WTC11 (cell line): ENCODE measurements at places on chromosomes 6 and 20. TPM values are rescaled to one million over a fixed set of nuclear protein-coding genes. Genes with fewer than 3 reads are reported as not detected.

DNAH8 gene
- 0.02 TPM in 1 of 3 replicates, not detected in the others for total RNA-seq

ABHD16B gene
- 0.11 TPM in 1 of 3 replicates, not detected in the others for total RNA-seq

HS3ST5 gene
- 8.1 to 8.7 TPM (median 8.6 TPM) in 3 replicates for total RNA-seq

GJA10 gene
- total RNA-seq, result not detected in 3 replicates

PDYN gene
- total RNA-seq, result 0.14 to 0.28 TPM (median 0.21 TPM) in 3 replicates

SAPCD1 gene
- total RNA-seq, result 13.3 to 16.9 TPM (median 13.7 TPM) in 3 replicates

TXNDC5 gene
- 141 to 149 TPM (median 147 TPM) in 3 replicates for total RNA-seq

COX4I2 gene
- 0.44 TPM in 1 of 3 replicates, not detected in the others for total RNA-seq

LGSN gene
- 0.11 to 0.35 TPM (median 0.18 TPM) in 3 replicates for total RNA-seq

OR2J3 gene
- 0.30 TPM in 1 of 3 replicates, not detected in the others for total RNA-seq

TCP11 gene
- total RNA-seq, result not detected in 3 replicates

C6orf141 gene
- total RNA-seq, result 6.5 to 14.4 TPM (median 8.2 TPM) in 3 replicates

SLC16A10 gene
- 14.9 to 18.4 TPM (median 16.0 TPM) in 3 replicates for total RNA-seq

C4A gene
- total RNA-seq, result 3.8 to 5.2 TPM (median 4.2 TPM) in 3 replicates

RNF182 gene
- total RNA-seq, result 4.4 to 7.1 TPM (median 6.7 TPM) in 3 replicates

- H3K4me1 ChIP-seq, result peaks cover 18% of the 10 kb centered on the region
- H3K36me3 ChIP-seq, result peaks cover 13% of the 10 kb centered on the region
Observed at GRCh38 chr6:108720827-108721226, 127.4 kb upstream of the ARMC2 start.

GRCh38 chr6:101582792-101583191 is 189.3 kb downstream of the GRIK2 start:
- H3K4me3 ChIP-seq, result no peak overlapping the region
- H3K27ac ChIP-seq, result no peak overlapping the region
- H3K27me3 ChIP-seq, result no peaks in the 10 kb centered on the region
- no peaks in the 10 kb centered on the region for H3K36me3 ChIP-seq
- H3K4me1 ChIP-seq, result peaks cover 12% of the 10 kb centered on the region
- no peak for DNase-seq

DNA sequence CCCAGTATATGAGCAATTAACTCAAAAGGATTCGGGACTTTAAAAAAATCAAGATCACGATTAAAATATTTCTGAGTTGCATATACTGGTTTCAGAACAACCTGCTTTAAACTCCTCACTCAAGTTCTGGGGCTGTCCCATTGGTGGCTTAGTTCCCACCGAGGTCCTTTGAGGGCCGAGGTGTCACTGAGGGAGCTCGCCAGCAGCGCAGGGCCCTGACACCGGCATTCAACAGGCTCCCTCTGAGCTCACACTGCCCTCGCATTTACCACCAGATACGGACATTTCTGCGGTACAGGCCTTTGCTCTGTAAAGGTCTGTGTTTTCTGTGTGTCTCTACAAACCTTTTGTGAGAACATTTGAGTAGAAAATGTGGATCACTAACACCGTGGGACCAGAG is 24.4 kb upstream of the BNIP5 start:
- H3K4me3 ChIP-seq, result no peak overlapping the region
- DNase-seq, result no peak
- no peaks in the 10 kb centered on the region for H3K4me1 ChIP-seq
- H3K27me3 ChIP-seq, result no peaks in the 10 kb centered on the region; the same call in 1 of the 2 replicates
- H3K36me3 ChIP-seq, result no peaks in the 10 kb centered on the region

DNA sequence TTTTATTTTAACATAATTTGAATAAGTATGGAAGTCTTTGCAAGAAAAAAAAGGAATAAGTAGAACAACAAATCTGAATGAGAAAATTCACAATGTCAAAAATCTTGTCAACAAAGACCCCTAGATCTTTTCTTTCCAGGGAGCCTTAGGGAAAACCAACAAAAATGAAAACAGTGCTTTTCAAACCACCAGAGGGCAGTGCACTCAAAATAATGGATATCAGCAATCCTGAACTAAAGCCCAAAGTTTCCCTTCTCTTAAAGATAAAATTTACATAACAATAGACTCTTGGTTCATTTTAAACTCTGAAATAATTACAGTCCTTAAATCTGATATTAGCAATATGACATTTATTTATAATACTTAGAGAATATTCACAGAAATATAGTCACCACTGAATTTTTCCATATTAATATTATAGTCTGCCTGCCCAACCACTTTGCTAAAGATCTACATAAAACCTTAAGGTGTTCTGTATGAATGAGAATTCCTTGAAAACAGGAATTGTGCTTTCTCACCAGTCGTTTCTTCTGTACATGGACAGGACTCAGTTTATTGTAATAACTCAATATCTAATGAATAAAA is 105.3 kb upstream of the BMP5 start:
- peaks cover 7% of the 10 kb centered on the region for H3K36me3 ChIP-seq
- no peak for DNase-seq
- H3K27me3 ChIP-seq, result no peaks in the 10 kb centered on the region
- no peak overlapping the region for H3K4me3 ChIP-seq

DNA sequence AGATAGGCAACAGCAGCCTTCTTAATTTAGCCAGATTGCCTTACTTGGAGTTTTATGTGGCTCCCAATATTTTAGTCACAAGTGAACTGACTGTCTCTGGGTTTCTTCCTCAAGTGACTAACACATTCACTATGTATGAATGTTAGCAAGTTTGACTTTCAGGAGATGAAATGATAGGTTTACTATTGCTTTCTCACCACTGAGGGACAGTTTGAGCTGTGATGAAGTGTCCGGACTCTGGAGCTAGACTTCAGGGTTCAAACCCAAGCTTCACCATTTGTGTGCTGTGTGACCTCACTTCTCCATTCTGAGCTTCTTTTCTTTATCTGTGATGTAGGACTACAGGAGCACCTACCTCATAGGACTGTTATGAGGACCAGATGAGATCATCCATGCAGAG is 8.2 kb downstream of the DHX35 start:
- no peak overlapping the region for H3K27ac ChIP-seq
- H3K36me3 ChIP-seq, result peaks cover 29% of the 10 kb centered on the region

- no peak overlapping the region for H3K4me3 ChIP-seq
- no peak for DNase-seq
- H3K27me3 ChIP-seq, result no peaks in the 10 kb centered on the region
Observed at GRCh38 chr6:74596588-74596987, 609.3 kb downstream of the COL12A1 start.

GRCh38 chr6:159714404-159714803 is 12.9 kb upstream of the WTAP start:
- DNase-seq, result no peak
- no peaks in the 10 kb centered on the region for H3K4me1 ChIP-seq
- no peaks in the 10 kb centered on the region for H3K36me3 ChIP-seq
- H3K27ac ChIP-seq, result no peak overlapping the region

DNA sequence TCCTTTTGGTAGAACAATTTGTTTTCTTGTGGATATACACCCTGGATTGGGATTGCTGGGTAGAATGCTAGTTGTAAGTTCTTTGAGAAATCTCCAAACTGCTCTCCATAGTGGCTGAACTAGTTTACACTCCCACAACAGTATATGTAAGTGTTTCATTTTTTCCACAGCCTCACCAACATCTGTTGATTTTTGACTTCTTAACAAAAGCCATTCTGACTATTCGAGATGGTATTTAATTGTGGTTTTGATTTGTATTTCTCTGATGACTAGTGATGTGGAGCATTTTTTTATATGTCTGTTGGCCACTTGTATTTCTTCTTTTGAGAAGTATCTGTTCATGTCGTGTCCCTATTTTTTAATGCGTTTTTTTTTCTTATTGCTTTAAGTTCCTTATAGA is 444.1 kb downstream of the CBLN4 start:
- no peaks in the 10 kb centered on the region for H3K4me1 ChIP-seq
- no peak for DNase-seq
- H3K27me3 ChIP-seq, result peaks cover 4% of the 10 kb centered on the region

DNA sequence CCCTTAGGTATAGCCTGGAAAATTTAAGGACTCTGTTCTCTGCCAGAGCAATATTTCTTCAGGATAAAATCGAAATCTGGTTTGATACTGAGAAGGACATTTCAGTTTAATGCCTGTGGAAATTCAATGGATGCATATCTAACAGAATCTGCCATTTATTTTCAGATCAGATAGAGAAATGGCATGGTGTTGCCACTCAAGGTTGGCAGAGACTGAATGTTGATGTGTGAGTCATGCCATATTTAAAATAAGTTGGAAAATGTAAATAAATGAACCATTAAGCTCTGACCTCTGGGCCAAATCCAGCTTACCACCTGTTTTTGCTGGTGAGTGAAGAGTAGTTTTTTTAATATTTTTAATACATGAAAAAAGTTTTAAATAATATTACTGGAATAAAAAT is 594.6 kb downstream of the DOK5 start:
- peaks cover 70% of the 10 kb centered on the region for H3K36me3 ChIP-seq
- H3K4me1 ChIP-seq, result no peaks in the 10 kb centered on the region
- H3K27me3 ChIP-seq, result peaks cover 5% of the 10 kb centered on the region
- H3K4me3 ChIP-seq, result no peak overlapping the region
- H3K27ac ChIP-seq, result no peak overlapping the region
- DNase-seq, result no peak

- H3K27ac ChIP-seq, result no peak overlapping the region
- H3K4me1 ChIP-seq, result peaks cover 9% of the 10 kb centered on the region
- no peaks in the 10 kb centered on the region for H3K27me3 ChIP-seq
- H3K4me3 ChIP-seq, result no peak overlapping the region
- no peak for DNase-seq
- no peaks in the 10 kb centered on the region for H3K36me3 ChIP-seq
Observed at GRCh38 chr6:43933148-43933885, 163.3 kb downstream of the VEGFA start.

- no peak overlapping the region for H3K27ac ChIP-seq
- H3K36me3 ChIP-seq, result no peaks in the 10 kb centered on the region
- H3K4me1 ChIP-seq, result peaks cover 25% of the 10 kb centered on the region
- H3K4me3 ChIP-seq, result no peak overlapping the region
Observed at GRCh38 chr6:139150920-139151319, 16.0 kb downstream of the HECA start.

DNA sequence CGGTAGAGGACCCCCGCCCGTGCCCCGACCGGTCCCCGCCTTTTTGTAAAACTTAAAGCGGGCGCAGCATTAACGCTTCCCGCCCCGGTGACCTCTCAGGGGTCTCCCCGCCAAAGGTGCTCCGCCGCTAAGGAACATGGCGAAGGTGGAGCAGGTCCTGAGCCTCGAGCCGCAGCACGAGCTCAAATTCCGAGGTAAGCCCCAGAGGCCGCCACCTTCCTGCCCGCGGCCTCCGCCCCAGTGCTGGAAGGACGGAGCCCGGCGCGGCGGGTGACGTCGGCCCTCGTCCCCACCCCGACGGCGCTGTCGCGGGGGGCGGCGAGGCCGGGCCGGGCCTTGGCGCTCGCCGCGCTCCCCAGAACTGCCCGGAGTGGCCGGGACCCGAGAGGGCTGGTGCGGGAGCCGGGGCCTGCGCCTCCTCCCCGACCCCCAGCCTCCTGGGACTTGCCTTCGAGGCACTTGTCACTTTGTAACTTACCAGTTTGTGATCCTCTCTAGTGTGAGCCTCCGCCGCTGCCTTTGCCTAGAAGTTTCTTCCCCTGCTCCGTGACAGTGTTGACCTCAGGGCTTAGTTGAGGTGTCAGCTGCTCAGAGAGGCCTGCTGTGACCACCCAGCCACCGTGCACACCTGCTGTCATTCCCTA is 417 bp downstream of the VAPB start:
- peaks cover 15% of the 10 kb centered on the region for H3K36me3 ChIP-seq
- peak overlapping the region; percentile 82 for H3K4me3 ChIP-seq
- H3K4me1 ChIP-seq, result peaks cover 28% of the 10 kb centered on the region
- peak; percentile 50 for DNase-seq
- peak overlapping the region; percentile 93 for H3K27ac ChIP-seq
- no peaks in the 10 kb centered on the region; the same call in 1 of the 2 replicates for H3K27me3 ChIP-seq

GRCh38 chr6:6810727-6811126 is 222.2 kb downstream of the LY86 start:
- H3K27ac ChIP-seq, result peak overlapping the region; percentile 86; the same call in 1 of the 2 replicates
- H3K4me1 ChIP-seq, result peaks cover 30% of the 10 kb centered on the region
- no peaks in the 10 kb centered on the region for H3K27me3 ChIP-seq

DNA sequence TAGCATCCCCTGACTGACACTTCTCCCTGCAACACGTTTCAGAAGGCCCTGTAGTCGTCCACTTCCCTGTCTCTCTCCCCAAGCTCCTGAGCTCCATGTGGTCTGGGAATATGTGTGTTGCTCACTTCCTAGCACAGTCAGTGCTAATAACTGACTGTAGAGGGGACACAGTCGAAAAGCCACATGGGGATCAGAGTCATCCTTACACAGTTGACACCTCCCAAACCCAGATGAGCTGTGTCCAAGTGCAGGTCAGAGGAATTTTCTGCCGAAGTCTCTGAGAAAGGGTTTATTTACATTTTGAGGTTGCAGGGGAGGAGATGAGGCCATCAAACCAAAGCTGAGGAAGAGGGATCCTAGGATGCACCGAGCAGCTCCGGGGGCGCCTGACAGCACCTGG is 3.5 kb upstream of the ADAM33 start:
- peaks cover 20% of the 10 kb centered on the region for H3K27me3 ChIP-seq
- H3K36me3 ChIP-seq, result no peaks in the 10 kb centered on the region
- no peak overlapping the region for H3K4me3 ChIP-seq
- no peak overlapping the region for H3K27ac ChIP-seq
- DNase-seq, result no peak

GRCh38 chr6:73513496-73513854 is 7.4 kb downstream of the EEF1A1 start:
- peaks cover 34% of the 10 kb centered on the region for H3K4me1 ChIP-seq
- H3K4me3 ChIP-seq, result no peak overlapping the region
- no peak overlapping the region for H3K27ac ChIP-seq
- H3K27me3 ChIP-seq, result no peaks in the 10 kb centered on the region
- H3K36me3 ChIP-seq, result peaks cover 38% of the 10 kb centered on the region

- peaks cover 5% of the 10 kb centered on the region for H3K36me3 ChIP-seq
- no peak for DNase-seq
- no peak overlapping the region for H3K27ac ChIP-seq
- H3K4me1 ChIP-seq, result no peaks in the 10 kb centered on the region
Observed at GRCh38 chr6:124867121-124867520, 95.1 kb upstream of the RNF217 start.

GRCh38 chr6:95967594-95967993 is 48.2 kb upstream of the FUT9 start:
- H3K4me3 ChIP-seq, result no peak overlapping the region
- H3K27me3 ChIP-seq, result no peaks in the 10 kb centered on the region; the same call in 1 of the 2 replicates
- H3K36me3 ChIP-seq, result peaks cover 12% of the 10 kb centered on the region
- no peak for DNase-seq
- peaks cover 7% of the 10 kb centered on the region for H3K4me1 ChIP-seq
- no peak overlapping the region for H3K27ac ChIP-seq

DNA sequence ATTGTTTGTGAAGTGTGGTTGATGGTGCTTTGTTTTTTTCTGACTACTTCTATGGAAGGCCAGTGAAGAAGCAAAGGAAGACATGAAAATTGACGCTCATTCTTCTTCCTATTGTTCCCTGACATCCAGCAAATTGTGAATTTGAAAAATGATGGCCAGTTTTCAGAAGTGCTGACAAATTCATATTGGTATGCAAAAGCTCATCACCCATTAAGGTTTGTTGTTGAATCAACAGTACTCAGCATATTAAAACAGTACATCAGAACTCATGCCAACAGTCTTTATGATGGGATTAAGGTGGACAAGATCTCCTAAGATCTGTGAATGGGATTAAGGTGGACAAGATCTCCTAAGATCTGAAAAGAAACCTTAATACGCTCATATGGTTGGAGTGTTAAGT is 1.0 kb upstream of the MTG2 start:
- no peak for DNase-seq
- peak overlapping the region; percentile 92 for H3K27ac ChIP-seq
- peak overlapping the region; percentile 90 for H3K4me3 ChIP-seq
- H3K4me1 ChIP-seq, result peaks cover 16% of the 10 kb centered on the region
- no peaks in the 10 kb centered on the region; the same call in 1 of the 2 replicates for H3K27me3 ChIP-seq
- peaks cover 4% of the 10 kb centered on the region for H3K36me3 ChIP-seq

GRCh38 chr6:27333642-27334040 is 21.6 kb upstream of the POM121L2 start:
- no peaks in the 10 kb centered on the region for H3K36me3 ChIP-seq
- no peaks in the 10 kb centered on the region; the same call in 1 of the 2 replicates for H3K27me3 ChIP-seq
- no peak for DNase-seq
